ENCODE measurements at places on chromosomes 16 and 17.

GRCh38 chr17:4309897-4310296 is 46.1 kb upstream of the ANKFY1 start:
- no peak for DNase-seq

- no peak for DNase-seq
These were observed at the start of gene VAT1L for GRCh38 chr16:77788181-77789084. TSS of gene VAT1L (plus strand) at chr16:77788564. CDS start at chr16:77788683, 119 bp downstream.

- no peak for DNase-seq
These were observed 2.8 kb downstream of the CDIPT start for GRCh38 chr16:29860218-29860617.

DNA sequence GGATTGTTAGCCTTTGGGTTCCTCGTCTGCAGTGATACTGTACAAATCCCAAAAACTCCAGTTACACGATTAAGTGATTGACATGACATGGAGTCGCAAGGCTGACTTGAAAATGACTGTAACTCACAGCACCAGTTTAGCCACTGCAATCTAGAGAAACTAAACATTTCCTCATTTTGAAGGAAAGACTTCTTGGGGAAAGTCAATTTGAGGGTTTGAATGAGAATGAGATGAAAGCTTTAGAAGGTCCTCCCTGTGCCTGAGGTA is 4.8 kb downstream of the BANP start:
- DNase-seq: no peak

GRCh38 chr16:24216961-24217360 is 39.2 kb upstream of the CACNG3 start:
- DNase-seq: no peak

- DNase-seq: no peak
These were observed 12.2 kb downstream of the CMC2 start for GRCh38 chr16:80994451-80994850.

DNA sequence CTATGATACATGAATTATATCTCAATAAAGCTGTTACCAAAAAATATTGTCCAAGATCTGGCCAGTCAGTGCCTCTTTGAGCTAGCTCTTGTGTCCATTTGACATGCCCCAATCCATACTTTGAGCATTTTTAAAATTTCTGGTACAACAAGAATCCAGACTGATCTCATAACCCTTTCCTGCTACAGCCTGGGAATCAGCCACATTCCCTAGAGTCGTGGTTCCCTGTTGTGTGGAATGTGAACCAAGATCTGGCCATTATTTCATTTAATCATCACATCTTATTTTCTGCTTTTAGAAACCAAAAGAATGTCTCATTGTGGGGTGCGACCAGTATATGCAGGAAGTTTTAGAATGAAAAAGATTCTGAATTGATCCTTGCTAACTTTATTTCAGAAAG is 34.3 kb upstream of the RPRML start:
- no peak for DNase-seq

- DNase-seq: peak; percentile 32
These were observed 11.1 kb downstream of the COG1 start for GRCh38 chr17:73203788-73204479.

DNA sequence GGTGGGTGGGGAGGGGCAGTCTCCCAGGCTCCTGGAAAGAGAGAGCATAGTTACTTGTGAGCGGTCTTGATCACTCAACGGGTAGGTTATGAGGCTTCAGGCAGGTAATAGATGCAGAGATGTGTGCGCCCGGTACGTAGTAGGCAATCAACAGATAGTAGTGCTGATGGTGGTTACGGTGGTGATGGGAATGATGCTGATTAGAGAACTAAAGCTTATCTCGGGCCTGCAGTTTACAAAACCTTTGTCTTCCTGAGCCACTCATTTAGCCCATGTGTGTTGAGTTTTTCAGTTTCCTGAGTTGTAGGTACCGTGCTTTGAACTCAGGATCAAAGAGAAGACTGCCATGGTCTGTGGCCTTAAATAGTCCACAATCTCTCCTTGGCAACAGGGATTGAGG is 401.0 kb downstream of the SNX29 start:
- DNase-seq: no peak
